ENCODE measurements at places on chromosomes 7 and 10.

DNA sequence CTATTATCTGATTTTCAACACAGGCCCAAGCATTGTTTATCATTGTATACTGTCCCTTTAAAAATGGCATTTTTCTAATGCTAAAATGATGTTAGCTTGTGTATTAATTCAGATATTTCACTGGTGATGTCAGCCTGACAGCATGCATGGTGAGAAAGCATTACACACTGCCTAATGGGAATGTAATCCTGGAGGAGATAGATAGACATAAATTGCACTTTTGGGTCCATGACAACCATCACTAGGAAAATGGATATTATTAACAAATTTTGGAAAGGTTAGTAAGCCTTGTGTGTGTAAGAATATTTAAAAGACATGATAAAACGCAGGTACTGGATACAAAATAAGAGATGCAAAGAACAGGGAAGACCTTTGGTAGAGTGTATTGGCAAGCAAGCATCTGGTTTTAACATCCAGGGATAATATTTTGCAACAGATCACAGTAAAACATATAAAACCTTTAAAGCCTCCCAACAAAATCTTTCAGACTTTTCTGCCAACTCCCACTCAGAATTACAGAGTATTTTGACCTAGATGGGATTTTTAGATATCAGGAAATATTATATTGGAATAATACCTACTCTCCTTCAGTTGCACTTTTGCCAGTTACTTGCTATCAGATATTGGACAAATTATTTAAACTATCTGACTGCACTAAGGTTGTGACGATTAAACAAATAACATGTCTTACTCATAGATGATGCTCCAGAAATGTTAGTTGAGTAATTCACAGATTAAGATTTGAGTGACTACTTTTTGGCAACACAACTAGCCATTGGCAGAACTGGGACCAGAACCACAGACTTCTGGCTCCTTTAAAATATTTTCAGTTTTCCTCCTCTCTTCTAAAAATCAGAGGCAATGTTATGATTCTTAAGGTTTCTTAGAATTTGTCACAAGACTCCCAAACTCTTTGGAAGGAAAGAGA, 291.6 kb upstream of the SEMA3C start:
- no peak for DNase-seq

DNA sequence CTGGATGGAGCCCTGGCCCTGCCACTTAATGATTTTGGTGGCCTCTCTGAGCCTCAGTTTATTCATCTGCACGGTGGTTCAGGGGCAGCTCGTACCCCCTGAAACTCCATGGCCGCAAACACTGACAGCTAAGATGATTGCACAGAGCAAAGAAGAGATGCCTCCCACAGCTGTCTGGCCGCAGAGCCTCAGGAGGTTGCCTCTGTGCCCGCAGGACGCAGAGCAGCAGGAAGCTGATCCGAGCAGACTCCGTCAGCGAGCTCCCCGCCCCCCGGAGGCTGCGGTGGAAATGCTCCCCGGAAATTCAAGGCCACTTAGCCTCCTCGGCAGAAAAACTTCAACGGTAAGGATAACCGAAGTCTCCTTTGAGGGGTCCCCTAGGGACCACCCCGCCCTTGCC, 30.2 kb upstream of the C10orf53 start:
- DNase-seq: no peak

GRCh38 chr10:10991144-10991543, 26.5 kb upstream of the CELF2 start:
- no peak for DNase-seq

GRCh38 chr10:86295351-86295750, 71.2 kb downstream of the GRID1 start:
- no peak for DNase-seq

GRCh38 chr10:93745408-93746065, 12.2 kb upstream of the LGI1 start:
- no peak for DNase-seq

DNA sequence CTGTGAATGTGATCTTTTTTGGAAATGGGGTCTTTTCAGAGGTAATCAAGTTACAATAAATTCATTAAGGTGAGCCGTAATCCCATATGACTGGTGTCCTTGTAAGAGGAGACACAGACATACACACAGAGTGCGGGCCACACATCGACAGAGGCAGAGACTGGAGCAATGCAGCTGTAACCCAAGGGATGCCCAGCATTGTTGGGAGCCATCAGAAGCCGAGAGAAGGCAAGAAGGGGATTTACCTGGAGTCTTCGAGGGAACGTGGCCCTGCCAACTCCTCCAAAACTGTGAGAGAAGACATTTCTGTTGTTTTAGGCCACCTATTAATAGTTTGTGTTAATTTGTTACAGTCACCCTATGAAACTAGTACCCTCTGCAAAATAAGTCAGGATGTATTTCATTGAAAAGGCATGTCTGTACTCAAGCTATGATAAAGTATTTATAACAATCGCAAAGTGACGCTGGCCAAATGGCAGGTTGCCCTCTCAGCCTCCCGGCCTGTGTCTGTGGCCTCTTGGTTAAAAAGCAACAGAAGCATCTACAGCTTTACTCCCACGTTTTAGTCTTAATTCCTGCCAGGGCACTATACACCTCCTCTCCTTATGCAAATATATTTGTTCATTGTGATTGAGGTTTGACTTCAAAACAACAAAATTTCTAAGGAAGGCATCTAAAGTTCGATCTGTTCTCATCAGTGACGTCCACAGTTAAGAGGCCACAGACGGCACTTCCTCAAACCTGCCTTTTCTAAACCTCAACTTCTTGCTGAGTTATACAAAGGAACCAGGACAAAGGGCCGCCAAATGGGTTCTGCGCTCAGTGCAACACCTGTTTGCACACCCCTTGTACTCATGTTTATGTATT, 46.8 kb downstream of the HIPK2 start:
- peak; percentile 4 for DNase-seq

DNA sequence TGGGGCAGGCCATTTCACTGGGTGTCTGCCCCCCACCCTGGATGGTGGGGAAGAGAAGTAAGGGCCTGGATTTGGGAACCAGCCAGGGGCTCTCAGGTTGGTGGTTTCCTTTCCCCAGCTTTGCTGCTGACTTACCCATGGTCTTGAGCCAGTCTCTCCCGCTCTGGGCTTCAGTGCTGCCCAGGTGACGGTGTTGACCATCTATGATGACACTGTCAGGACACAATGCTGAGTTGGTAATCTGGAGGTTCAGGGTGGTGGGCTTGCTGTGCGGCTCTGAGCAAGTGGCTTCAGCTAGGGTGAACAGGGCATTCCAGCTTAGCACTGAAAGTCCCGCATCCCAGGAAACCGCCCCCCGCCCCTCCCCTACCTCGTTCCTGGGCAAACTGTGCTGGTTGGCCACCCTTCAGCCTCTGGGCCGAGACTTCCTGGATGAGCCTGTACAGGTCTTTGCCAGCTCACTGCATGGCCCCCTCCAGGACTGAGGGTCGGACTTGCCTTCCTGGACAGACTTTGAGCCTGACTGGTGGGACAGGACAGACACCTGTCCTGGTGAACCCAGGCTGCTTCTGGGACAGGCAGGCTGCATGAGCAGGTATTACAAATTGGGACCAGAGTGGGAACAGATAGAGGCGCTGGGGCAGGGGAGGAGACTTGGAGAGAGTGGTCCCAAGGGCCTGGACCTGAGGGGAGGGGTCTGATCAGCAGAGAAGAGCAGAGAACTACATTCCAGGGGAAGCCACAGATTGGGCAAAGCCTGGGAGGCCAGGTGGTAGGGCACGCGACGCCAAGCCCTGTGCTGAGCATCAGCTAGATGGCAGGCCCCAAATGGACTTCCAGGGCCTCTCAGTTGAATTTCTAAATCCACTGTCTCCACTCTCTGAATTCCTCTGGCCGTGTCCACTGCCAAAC, 19.9 kb upstream of the ZMIZ1 start:
- DNase-seq: no peak

- no peak for DNase-seq
These were observed at the start of gene TRPV5 for GRCh38 chr7:142933624-142934023. Gene TRPV5, minus strand, starts transcription at chr7:142933746. Its CDS starts 287 bp downstream, at chr7:142933459.

DNA sequence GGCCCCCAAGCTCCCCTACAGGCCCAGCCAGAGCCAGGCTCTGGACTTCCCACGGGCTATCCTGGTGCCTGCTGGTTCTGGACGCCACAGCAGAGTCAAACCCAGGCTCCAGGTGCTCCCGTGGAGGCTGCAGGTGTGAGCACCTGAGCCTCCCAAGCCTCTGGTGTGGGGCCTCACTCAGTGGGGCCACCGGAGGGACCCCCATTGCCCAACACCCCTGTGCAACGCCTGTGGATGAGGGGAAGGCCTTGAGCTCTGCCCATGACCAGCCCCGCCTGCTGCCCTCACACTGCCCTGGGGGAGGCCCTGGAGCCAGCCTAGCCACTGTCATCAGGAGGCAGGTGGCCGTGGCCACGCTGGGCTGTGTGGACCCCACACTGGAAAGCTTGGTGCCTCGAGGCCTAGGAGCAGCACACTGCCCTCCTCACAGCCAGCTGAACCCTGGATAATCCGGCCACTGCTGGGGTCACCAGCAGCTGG, 229.3 kb downstream of the MAD1L1 start:
- no peak for DNase-seq

DNA sequence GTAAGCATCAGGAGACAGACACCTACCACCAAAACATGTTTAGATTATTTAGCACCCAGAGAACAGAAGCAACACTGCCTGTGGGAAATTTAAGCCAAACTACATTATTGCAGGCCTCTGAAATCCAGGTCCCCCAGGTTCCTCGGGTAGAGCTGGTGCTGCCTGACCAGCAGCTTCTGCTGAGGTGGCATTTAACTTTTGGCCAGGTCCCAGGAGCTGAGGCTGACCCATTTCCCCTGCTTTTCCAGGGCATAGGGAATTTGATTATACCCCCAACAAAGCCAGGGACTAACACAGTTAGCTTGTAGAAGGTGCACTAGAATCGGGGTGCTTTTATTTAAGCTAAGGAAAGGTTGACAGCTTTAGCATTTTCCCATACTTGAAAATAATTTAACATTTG, 4.7 kb downstream of the LRRC4 start:
- no peak for DNase-seq

DNA sequence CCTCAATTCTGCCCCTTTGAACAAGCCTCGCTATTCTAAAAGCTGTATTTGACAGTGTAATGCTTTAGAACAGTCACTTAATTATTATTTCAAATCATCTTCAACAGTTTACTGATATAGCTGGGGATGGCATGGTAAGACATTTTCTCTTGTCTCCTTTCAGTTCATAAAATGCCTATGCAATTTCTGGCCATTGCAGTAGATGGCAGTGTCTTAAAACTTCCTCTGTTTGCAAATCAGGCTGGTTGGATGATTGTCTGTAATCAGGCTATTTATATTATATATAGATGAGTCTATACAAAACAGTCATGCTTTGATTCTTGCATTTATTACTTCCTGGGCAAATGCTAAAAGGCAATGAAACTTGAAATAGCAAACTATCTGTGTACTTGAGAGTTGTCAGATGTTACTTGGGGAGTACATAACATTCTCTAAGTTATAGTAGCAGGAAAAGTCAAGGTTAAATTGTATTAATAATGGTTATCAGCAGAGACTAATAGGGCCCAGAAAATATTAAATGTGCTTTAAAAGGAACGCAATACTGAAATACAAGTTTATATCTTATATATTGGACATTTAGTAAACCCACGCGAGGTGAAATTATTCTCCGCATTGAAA, 55.5 kb upstream of the LHFPL3 start:
- DNase-seq: no peak

DNA sequence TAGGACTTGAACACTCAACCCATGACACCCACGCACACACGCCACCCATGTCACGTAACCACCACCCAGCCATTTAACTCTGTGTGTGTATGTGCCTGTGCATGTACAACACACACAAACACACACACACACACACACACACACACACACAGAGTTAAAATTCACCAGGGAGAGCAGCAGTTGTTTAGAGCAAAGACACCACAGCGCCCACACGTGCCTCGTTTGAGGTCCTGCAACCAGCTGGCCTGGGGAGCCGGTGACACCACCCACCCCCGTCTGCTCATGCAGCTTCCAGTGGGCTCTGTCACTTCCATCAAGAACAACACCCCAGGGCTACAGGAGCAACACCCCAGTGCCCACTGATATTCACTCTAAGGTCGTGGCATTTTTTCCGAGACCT, 97.4 kb downstream of the ELFN1 start:
- no peak for DNase-seq

DNA sequence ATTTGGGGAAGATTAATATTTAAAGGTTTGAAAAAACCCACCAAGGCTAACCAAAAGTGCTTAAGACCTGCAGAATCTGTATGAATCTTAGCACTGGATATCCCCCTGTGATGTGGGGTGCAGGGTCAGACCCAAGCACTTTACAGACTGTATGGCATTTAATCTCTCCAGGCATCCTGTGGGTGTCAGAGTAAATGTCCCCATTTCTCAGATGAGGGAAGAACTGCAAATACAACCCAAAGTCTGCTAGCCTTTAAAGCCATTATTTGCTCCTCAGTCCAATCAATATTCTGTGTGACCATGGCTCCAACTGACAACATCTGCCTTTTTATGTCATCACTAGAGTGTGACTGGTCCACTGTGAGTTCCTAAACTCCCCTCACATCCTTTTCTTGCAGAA, 10.0 kb upstream of the MBL2 start:
- no peak for DNase-seq

- DNase-seq: no peak
These were observed 1187.9 kb downstream of the XPNPEP1 start for GRCh38 chr10:108735380-108735779.

GRCh38 chr10:130025326-130025725, 61.3 kb upstream of the EBF3 start:
- no peak for DNase-seq

- no peak for DNase-seq
These were observed 90.2 kb upstream of the DUSP5 start for GRCh38 chr10:110407301-110408170.

- DNase-seq: no peak
These were observed 615.1 kb downstream of the SDK1 start for GRCh38 chr7:3916146-3916545.
